ENCODE measurements at places on chromosomes 4 and X. TPM values are rescaled to one million over a fixed set of nuclear protein-coding genes. Genes with fewer than 3 reads are reported as not detected.

PDGFRA gene
- total RNA-seq: 29.8 TPM

C1QTNF7 gene
- 1.9 TPM for total RNA-seq

ESX1 gene
- not detected for total RNA-seq

MTCP1 gene
- 59.2 TPM for total RNA-seq

APLN gene
- 15.4 TPM for total RNA-seq

FAM114A1 gene
- total RNA-seq: 20.3 TPM

SMR3B gene
- not detected for total RNA-seq

CYLC1 gene
- total RNA-seq: not detected

UBQLN2 gene
- 27.2 TPM for total RNA-seq

L1CAM gene
- total RNA-seq: 5.3 TPM

SERPINA7 gene
- total RNA-seq: not detected

AFM gene
- total RNA-seq: not detected

GLRA2 gene
- total RNA-seq: not detected

SLC34A2 gene
- total RNA-seq: 0.11 TPM

TREX2 gene
- total RNA-seq: 0.19 TPM

MAGEA10 gene
- not detected for total RNA-seq

GABRA4 gene
- total RNA-seq: 5.9 TPM

BEND4 gene
- total RNA-seq: 0.05 TPM

LNX1 gene
- total RNA-seq: 10.3 TPM

ARX gene
- not detected for total RNA-seq

VEGFC gene
- 5.4 TPM for total RNA-seq

RBMXL3 gene
- total RNA-seq: not detected

PABPC4L gene
- 0.65 TPM for total RNA-seq

SCML2 gene
- 1.2 TPM for total RNA-seq

KCNE5 gene
- 0.24 TPM for total RNA-seq

DMP1 gene
- not detected for total RNA-seq

TMSB15C gene
- total RNA-seq: 0.48 TPM

OSTC gene
- 21.4 TPM for total RNA-seq

HSFX2 gene
- total RNA-seq: not detected

MAGEA12 gene
- total RNA-seq: not detected

MND1 gene
- total RNA-seq: 0.38 TPM

UCHL1 gene
- total RNA-seq: 9.5 TPM

SULT1E1 gene
- not detected for total RNA-seq

SPATA4 gene
- total RNA-seq: 0.32 TPM

NKX3-2 gene
- not detected for total RNA-seq

FABP2 gene
- total RNA-seq: not detected

PROM1 gene
- 2.1 TPM for total RNA-seq

TRPC5OS gene
- total RNA-seq: not detected

BTK gene
- 1.8 TPM for total RNA-seq

MGST2 gene
- 106 TPM for total RNA-seq

HELT gene
- total RNA-seq: not detected

ARHGAP36 gene
- total RNA-seq: not detected

BEX5 gene
- 0.97 TPM for total RNA-seq

ARHGEF38 gene
- not detected for total RNA-seq

PAGE2B gene
- not detected for total RNA-seq

TAF7L gene
- total RNA-seq: not detected

PAK3 gene
- 0.35 TPM for total RNA-seq

MBNL3 gene
- 31.1 TPM for total RNA-seq

APEX2 gene
- total RNA-seq: 7.0 TPM

LIMCH1 gene
- total RNA-seq: 272 TPM

CYBB gene
- total RNA-seq: 28.8 TPM

PTPN13 gene
- 3.1 TPM for total RNA-seq

CXCL9 gene
- total RNA-seq: 0.32 TPM

ART3 gene
- 164 TPM for total RNA-seq

AWAT2 gene
- not detected for total RNA-seq

RASL11B gene
- total RNA-seq: 5.4 TPM

LRCH2 gene
- total RNA-seq: 1.0 TPM
